SW480 (cell line): ENCODE measurements at places on chromosomes 1 and 21.

- no peak for DNase-seq
Observed at GRCh38 chr1:200976634-200977033, 46.9 kb downstream of the KIF21B start.

DNA sequence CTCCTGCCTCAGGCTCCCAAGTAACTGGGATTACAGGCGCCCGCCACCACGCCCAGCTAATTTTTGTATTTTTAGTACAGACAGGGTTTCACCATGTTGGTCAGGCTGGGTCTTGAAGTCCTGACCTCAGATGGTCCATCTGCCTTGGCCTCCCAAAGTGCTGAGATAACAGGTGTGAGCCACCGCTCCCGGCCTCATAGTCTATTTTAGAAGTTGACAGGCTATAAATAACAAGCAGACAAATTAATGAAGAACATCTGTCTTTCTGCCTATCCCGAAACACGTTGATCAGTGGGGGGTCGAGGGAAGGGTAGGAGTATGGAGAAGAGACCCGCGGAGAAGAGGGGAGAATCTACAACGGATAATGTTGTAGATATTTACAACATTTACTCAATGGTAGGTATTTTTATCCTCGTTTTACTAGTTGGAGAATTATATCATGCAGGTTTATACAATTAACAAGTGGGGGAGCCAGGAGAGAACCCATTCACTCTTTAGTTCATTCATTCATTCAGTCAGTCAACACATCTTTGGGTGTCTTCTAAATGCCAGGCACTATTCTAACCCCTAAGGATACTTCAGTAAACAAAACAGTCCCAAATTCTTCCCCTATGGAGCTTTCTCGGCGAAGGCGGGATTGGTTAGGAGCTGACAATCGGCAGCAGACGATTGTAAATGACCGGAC, 497 bp upstream of the IFNAR2 start:
- no peak for DNase-seq

GRCh38 chr1:24222008-24222605, 35.0 kb upstream of the IFNLR1 start:
- no peak for DNase-seq

DNA sequence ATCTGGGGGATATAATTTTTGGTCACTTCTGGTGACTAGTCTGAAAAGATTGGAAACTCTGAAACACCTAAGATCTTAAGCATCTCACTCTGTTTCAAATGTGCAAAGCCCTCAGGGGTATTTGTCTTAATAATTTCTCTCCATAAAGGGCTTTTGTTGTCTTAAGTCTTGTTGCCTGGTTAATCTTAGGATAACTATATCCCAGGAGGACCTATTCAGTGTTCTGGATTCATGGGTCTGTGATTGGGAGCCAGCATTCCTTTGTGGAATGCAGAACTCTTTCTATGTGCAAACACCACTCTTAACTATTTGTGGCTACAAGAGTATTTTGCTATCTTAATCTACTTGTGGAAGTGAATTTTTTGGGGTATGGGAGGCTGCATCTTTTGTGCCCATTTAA, 1573.0 kb upstream of the PRMT6 start:
- no peak for DNase-seq

- DNase-seq, result no peak
Observed at GRCh38 chr1:55246896-55247295, 31.7 kb upstream of the USP24 start.

- peak; percentile 5 for DNase-seq
Observed at GRCh38 chr1:216499581-216500272, 76.5 kb upstream of the USH2A start.
